ENCODE measurements at places on chromosomes 13 and 19. TPM values are rescaled to one million over a fixed set of nuclear protein-coding genes. Genes with fewer than 3 reads are reported as not detected.

DNA sequence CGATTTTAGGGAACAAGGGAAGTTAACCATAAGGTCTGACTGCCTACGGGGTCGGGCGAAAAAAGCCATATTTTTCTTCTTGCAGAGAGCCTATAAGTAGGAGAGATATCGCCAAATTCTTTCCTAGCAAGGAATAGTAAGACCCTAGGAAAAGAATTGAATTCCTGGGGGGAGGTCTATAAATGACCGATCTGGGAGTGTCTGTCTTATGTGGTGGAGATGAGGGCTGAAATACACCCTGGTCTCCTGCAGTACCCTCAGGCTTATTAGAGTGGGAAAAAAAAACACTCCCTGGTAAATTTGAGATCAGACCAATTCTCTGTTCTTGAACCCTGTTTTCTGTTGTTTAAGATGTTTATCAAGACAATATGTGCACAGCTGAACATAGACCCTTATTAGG is 447.5 kb upstream of the ATXN8OS start:
- DNase-seq: no peak

DNA sequence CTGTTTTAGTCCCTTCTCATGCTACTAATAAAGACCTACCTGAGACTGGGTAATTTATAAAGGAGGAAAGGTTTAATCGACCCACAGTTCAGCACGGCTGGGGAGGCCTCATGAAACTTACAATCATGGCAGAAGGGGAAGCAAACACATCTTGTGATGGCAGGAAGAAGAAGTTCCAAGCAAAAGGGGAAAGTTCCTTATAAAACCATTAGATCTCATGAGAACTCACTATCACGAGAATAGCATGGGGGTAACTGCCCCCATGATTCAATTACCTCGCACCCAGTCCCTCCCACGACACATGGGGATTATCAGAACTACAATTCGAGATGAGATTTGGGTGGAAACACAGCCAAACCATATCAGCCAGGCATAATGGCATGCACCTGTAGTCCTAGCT is 13.0 kb upstream of the STRN4 start:
- no peak for DNase-seq

DNA sequence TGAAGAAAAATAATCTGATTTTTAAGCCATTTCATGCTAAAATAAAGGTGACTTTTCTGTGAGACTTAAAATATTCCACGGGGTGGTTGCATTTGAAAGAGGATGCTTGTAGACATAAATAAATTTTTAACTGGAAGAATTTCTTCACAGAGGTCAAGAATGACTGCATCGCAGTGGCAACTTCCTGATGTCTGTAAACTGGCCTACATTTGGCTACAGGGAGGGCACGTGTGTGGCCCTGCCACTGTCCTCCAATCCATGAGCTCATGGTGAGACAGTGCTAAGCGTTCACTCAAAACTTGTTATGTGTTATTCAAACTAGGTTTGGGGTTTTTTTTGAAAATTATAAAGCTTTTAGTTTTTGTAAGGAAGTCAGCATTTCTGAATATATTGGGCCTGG is 1089.3 kb downstream of the EFNB2 start:
- DNase-seq: no peak

DNA sequence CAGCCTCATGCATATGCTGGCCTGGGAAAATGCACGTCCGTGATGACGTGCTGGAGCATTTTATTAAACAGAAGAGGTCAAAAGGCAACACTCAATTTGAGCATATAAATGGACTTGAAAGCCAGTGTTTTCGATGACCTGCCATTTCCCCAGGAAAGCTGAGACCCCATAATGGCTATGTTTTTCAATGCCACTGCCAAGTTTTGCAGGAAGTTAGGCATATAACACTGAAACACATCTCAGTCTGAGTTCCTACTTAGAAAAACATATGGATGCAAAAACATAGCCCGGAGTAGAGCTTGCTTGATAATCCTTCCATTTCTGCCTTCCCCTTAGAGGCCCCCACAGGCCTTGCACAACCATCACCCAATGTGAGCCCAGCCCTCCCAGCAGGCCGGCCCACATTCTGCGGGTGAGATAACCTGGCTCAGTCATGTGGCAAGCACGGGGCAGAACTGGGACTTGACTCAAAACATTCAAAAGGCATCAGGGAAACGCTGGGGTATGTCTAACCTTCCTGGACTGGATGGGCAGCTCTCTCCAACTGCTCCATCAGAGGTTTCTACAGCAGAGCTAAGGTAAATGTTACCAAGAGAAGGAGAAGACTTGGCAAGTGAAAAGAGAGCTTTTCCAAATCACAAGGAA is 24.9 kb downstream of the EPS15L1 start:
- DNase-seq: peak; percentile 99

GRCh38 chr13:34207334-34207733 is 389.4 kb downstream of the RFC3 start:
- DNase-seq: peak; percentile 76

- no peak for DNase-seq
Observed at GRCh38 chr19:18287836-18288772, 6.7 kb upstream of the JUND start.

GRCh38 chr19:57656346-57656745 is 12.4 kb upstream of the ZSCAN4 start:
- DNase-seq: no peak

DNA sequence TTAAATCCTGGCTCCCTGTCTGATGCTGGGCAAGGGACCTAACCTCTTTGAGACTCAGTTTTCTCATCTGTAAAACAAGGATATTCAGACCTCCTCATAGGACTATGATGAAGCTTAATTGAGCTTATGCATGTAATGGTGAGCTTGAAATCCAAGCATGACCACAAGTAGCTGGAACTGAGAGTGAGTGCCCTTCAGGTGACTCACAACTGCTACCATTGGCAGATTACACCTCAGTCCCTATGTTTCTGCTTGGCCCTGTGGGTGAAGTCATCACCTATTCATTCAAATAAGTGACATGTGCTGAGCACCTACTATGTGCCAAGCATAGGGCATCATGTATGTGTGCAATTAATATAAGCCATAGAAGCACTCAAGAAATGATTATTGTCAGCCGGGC is 25.7 kb downstream of the NOVA2 start:
- DNase-seq: no peak

- DNase-seq: peak; percentile 16
Observed at GRCh38 chr19:43798546-43799409, 3.5 kb downstream of the LYPD5 start.

- no peak for DNase-seq
Observed at GRCh38 chr19:46361915-46362314, 15.0 kb downstream of the PPP5C start.

The PRTN3 gene
- total RNA-seq: not detected

The PRR19 gene
- 0.44 TPM for total RNA-seq

The AMH gene
- total RNA-seq: 0.65 TPM

The PSG11 gene
- total RNA-seq: not detected

The IFNL1 gene
- not detected for total RNA-seq

The ZNF865 gene
- 0.44 TPM for total RNA-seq

Data from lung microvascular endothelial cell (primary cell).